Stimulated activated CD8-positive, alpha-beta memory T cell treated with anti-CD3 and anti-CD28 coated beads, Interleukin-2, amount 100 ng/mL, for 1 hour (primary cell): ENCODE measurements at places on chromosomes 2 and 18.

DNA sequence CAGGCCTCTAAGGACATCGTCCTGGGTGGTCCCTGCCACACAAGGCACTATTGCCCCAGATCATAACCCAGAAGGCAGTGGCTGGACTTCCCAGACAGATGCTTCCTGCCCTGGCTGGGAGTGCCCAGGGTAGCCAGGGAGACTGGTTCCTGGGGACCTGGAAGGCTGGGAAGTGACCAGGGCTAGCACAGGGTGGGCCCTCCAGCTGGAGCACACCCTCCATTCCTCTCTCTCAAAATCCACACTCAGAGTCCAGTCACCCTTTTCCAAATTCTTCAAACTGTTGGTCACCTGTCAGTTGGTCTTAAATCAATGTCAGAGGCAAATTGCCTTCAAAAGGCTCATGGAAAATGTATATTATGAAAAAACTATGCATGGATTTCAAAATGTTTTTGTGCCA, 11.6 kb upstream of the TUBB6 start:
- no peak for DNase-seq

DNA sequence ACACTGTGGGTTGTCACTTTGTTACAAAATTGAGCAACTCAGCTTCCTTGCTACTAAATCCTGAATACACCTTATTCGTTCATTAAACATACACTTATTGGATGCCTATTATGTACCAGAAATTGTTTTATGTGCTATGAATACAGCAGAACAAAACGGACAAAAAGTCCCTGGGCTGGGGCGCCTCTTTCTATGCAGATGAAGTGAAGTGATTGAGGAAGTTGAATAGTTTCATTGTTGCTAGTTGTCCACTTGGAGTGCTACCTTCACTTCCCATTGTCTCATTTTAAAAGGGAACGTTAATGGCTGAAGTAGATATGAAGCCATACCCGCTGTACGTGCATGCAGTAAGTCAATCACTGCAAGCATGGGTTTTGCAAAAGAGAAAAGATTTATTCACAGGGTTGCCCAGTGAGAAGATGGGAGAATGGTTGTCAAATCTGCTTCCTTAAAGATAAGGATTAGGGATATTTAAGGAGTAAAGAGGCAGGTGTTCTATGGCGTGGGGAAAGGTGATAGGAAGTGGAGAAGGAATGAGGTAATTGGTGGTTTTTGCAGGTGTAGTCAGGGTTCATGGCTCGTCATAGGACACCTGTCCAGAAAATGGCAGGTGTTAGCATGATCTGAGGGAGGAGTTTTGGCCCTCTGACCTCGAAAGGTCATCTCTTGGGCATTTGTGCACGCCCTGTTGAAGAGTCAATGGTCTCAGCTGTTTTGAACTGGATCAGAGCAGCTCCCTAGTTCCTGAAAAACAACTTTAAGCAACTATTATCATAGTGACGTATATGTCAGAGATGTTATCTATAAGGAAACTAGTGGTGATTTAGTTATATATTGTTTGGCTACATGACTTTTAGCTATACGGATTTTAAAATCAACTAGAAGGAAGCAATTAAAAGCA, 23.5 kb downstream of the TRPM8 start:
- DNase-seq = no peak

GRCh38 chr2:42072349-42073118, 24.7 kb downstream of the PKDCC start:
- DNase-seq = no peak

GRCh38 chr2:85485815-85486214, 53.2 kb upstream of the MAT2A start:
- DNase-seq = no peak

DNA sequence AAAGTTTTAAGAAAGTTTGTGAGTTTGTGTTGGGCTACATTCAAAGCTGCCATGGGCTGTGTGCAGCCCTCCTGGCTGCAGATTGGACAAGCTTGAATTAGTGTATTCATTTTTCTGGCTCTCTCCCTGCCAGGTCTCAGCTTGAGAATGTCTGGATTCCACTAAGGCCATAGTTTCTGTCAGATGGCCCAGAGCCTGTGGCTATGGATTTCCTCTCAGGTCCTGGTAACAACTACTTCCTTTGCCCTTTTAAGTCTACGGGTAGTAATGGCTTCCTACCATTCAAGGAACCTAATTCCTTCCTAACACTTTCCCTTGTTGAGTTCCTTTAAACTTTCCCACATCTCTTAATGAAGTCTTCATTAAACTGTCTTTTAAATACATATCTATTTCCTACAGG, 24.3 kb upstream of the PSMD14 start:
- no peak for DNase-seq

- no peak for DNase-seq
Observed at GRCh38 chr18:23585007-23585871, 1.1 kb downstream of the NPC1 start.

GRCh38 chr2:136207030-136207623, 89.2 kb upstream of the CXCR4 start:
- DNase-seq = no peak
